ENCODE measurements at places on chromosomes 4 and X.
A peak's percentile ranks its signal among the peaks of the same experiment; 100 is the strongest.

DNA sequence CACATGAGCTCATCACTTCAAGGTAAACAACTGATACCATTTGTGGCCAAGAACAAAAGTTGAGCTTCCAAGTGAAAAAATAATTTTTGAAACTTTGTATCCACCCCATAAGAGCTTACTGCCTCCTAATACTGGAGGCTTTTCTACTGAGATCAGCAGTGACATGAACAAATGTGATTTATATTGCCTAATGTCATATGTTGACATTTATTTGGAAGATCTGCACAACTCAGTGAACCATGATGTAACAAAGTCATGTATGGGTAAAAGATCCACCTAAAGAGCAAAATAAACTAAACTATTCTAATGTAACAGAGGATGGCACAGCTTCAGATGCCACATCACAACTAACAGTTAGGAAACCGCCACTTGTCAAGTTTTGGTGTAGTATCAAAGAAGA is 65.8 kb downstream of the AFAP1 start:
- DNase-seq: no peak

- DNase-seq: peak; percentile 71
These were observed 118.8 kb upstream of the CBR4 start for GRCh38 chr4:169128902-169129301.

DNA sequence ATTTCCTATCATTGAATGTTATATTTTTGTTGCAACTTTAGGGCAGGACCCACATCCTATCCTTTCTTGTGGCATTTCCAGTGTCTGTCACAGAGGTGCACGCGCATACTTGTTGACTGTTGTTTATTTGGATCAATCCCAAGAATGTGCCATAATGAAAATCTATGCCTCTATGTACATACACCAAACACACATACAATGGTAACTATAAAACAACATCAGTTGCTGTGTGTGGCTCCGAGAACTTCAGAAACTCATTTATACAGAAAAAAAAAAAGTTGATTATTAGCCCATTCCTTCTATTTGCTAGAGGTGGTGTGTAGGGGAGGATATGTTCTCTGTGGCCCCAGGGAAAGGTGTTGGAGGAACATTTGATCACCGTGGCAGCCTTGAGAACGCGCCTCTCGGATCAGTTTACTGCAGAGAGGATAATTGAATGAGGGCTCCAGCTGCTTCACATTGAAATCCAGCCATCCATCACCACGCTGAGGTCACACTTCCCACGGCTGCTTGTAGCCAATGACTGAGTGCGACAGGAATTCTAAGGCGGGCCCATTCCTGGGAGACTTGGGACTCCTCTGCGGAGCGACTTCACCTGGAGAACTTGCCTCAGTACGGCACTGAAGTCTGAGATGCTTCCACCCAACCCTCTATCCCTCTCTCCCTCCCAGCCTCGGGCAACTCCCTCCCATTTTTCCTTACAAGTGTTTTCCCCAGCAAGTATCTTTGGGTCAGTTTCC is 19.5 kb downstream of the SMPX start:
- no peak for DNase-seq

DNA sequence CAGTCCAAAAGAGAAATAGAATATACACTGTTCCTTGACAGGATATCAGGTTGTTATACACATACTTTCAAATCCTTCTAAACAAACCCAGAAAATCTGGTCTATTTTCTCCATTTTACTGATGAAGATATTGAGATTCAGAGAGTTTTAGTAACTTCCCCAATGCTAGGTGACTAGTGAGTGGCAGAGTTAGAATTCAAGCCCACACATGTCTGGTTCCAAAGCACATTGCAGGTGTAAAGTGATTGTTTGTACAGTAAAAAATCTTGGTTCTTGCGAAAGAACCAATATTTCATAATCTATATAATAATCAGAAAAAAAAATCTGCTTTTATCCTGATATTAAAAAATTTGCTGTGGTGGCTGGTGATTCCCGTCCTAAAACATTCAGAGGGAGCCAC is 39.5 kb upstream of the EMCN start:
- no peak for DNase-seq

DNA sequence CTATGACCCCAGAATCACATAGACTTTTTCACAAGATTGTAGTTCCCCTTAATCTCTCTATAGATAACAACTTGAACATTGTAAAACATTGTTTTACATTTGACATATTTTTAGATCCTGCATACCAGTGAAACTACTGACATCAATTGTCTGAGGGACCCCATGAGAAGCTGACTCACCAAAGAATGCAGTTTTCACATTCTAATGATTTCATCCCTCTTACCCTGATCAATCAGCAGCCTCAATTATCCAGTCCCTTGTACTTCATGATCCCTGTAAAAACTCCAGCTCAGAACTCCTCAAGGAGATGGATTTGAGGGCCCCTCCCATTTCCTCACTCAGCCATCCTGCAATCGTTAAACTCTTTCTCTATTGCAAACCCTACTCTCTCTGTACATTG is 411.0 kb upstream of the NDST3 start:
- DNase-seq: no peak

DNA sequence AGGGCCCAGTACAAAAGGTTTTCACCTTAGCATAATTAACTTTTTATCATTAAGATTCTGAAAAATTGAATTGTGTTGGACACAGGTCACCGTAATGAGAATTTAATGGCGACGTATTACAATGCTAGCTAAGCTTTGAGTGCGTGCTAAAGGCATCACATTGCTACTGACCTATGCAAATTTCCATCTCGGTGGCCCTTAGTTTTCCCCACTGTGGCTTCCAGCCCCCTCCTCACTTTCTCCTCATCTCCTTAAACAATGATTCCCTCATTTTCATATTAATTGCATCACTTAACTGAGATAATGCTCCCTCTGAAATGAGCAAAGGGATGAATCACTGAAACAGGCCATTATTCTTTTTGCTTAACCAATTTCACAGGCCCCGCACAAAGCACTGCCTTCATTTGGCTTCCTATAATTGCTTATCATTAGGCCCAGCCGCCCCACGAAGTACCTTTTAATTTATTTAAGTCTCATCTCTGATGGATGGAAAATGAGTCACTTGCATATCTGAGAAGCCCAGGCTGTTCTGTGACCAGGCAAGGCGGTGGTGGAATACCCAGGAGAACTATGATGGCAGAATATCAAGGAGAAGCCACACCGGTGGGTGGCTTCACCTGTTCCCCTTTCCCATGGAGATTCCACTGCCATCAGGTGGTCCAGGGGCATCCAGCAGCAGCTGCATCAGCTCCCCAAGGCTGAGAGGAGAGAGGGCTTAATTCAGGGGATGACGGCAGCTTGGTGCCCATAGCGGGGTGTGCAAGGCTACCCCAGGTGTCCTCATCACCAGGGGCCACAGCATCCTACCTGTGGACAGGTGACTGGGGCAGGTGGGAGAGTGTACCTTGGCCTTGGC is 223.8 kb upstream of the BOD1L1 start:
- no peak for DNase-seq

- DNase-seq: no peak
These were observed 162.7 kb downstream of the NAF1 start for GRCh38 chr4:163003979-163004378.

DNA sequence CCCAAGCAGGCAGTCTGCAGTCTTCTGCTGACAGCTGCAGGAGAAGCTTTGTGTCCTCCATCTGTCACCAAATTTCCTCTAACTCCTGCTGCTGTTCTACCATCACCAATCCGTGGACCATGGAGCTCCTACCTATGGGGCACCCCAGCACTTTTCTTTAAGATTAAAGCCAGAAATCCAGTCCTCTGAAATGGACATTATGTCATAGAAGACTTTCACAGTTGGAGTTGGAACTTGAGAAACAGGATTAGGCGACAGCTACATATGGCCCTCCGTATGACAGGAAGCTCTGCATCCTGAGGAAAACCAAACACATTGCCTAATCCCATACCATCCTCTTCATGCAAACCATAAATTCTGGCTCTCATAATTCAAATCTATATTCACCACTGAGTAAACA is 470.6 kb upstream of the GALNTL6 start:
- no peak for DNase-seq

DNA sequence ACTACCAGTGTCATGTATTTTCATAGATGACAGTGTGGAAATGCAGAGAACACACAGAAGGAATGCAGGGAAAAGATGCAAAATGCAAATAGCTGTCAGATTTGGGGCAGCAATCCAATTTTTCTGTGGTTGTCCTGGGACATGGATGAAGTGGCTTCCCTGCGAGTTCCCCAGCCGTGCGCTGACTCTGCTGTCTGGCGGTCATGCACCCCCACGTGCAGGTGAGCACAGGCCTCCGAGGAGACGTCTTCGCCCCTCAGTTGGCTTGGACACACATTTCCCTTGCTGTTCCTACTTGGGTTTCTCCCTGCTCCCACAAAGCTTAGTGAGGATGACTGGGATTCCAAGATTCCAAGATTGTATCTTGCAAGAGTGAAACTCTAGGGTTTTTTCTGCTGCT is 24.4 kb downstream of the BLOC1S4 start:
- no peak for DNase-seq

GRCh38 chr4:110515676-110516075 is 39.7 kb downstream of the ENPEP start:
- DNase-seq: no peak

DNA sequence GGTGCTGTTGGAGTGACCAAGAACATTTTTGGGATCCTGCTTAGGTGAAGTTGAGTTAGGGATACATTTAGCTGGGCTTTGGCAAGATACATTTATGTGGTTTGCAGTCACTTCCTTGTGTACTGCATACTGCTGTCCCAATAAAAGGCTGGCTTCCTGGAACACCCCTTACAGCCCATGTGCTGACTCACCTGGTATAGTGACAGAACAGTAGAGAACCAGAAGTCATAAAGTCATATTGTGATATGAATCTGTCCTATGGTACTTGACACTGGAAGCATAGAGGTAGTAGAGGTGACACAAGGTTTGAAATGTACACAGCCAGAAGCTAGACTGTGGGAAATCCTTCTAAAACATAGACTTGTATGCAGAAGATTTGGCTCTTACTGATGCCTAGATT is 55.3 kb upstream of the SLC25A43 start:
- DNase-seq: no peak

- no peak for DNase-seq
These were observed 25.6 kb downstream of the PPP2R2C start for GRCh38 chr4:6446538-6447451.

DNA sequence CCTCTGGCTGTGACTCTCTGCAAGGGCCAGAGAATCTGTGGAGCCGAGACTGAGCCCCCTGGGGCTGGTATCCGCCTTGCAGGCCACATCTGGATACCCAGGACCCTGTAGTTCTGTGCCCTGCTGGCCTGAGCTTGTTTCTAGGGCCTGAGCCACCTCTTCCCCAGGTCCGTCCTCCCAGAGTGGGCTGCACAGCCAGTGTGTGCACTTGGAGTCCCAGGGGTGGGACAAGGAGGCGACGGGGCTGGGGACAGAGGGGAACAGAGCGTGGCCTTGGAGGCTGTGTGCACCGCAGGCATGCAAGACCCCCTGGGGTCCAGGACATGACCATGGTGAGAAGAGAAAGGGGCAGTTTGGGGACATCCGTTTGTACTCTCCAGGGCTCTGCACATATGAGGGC is 105.5 kb downstream of the SORCS2 start:
- DNase-seq: no peak

GRCh38 chr4:153181293-153181692 is 22.9 kb upstream of the TRIM2 start:
- DNase-seq: no peak

GRCh38 chr4:109302361-109303139 is at the start of gene COL25A1:
Gene COL25A1 (minus strand): TSS chr4:109302658.
- no peak for DNase-seq

GRCh38 chr4:147963839-147964238 is 232.0 kb downstream of the ARHGAP10 start:
- no peak for DNase-seq

DNA sequence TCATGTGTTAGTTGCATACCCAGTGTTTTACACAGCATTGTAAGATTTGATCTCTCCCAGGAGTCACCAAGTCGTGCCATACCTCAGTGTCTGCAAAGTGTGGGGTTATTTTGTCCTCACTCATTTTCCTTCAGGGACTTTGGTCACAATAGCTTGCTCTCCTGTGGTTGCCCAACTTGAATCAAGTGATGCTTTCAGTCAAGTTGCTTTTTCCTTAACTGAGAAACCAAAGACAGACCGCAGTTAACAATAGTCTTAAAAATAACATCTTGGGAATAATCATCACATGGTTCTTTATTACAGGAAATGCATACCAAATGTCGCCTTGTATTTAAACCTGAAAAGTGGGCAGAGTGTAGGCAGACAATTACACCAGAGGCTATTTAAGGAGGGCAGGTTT is 44.5 kb upstream of the NDP start:
- DNase-seq: no peak

DNA sequence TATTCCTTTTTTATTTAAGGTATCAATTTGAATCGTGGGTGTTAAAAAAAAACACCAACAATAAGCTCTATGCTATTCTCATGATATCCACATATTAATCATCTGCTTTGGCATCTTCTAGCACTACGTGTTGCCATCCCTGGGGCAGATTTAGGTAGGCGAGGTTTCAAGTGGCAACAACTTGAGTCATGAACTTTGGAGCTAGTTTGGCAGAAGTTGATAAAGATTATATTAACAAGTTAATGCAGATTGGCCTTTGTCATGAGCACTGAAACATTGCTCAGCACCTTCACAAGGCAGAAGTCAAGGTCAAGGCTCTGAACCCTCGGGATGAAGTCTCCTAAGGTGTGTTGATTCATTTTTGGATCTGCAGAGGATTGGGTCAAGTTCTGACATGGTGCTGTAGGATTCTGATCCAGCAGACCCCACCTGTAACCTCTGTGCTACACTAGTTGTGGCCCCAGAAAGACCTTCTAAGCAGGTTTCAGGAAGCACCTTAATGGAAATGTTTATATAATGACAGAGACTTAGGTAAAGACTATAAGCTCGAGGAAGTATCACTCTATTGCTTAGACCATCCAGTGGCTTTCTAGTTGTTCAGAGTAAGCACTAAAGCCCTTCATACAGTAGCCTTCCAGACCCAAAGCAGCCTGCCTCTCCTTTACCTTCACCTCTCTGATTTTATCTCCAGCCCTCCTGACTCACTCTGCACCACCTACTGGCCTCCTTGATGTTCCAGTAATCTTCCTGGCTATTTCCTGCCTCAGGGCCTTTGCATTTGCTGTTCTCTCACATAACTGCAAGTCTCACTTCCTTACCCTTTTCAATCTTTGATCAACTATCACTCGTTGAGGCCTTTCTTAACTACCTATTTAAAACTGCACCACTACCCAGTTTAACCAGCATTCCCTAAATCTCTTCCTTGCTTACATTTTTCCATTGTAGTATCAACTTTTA is 117.0 kb upstream of the SLC4A4 start:
- DNase-seq: no peak

- DNase-seq: no peak
These were observed 169.4 kb downstream of the IL1RAPL1 start for GRCh38 chrX:28756647-28757046.

DNA sequence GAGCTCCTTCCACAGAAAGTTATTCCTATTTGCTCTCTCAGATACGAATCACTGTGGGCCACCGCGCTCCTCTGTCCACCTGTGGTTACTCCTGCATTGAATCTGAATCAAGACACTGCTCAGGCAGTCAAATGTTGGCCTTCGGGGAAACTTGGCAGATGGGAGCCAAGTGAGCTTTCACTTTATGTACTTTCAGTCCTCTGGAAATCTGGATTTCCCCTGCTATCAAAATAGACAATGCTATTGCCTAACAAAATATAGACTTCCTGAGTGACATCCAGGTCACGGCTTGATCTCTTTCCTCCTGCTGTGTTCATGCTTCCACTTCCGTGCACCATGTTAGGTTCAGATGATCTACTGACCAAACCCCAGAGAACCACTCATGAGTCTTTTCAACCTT is 43.8 kb downstream of the FHL1 start:
- no peak for DNase-seq
